ENCODE measurements at places on chromosomes 4 and X.

DNA sequence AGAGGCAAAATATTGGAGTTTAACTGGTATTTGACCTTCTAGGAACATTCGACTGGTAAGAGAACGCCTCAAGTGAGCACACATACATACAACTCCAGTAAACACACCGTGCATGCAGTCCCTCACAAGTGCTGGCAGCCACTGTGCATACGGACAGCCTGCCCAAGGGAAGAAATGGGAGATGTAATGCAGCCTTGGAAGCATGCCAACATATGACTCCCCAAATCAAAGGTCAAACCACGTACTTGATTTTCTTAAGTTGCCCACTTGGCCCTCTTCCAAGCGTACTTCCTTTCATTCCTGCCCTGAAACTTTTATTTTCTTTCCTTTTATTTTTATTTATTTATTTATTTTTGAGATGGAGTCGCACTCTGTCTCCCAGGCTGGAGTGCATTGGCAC lies 206.6 kb downstream of the SPRY1 start:
- no peak for DNase-seq

GRCh38 chr4:58957711-58958110 lies 1847.5 kb upstream of the IGFBP7 start:
- no peak for DNase-seq

DNA sequence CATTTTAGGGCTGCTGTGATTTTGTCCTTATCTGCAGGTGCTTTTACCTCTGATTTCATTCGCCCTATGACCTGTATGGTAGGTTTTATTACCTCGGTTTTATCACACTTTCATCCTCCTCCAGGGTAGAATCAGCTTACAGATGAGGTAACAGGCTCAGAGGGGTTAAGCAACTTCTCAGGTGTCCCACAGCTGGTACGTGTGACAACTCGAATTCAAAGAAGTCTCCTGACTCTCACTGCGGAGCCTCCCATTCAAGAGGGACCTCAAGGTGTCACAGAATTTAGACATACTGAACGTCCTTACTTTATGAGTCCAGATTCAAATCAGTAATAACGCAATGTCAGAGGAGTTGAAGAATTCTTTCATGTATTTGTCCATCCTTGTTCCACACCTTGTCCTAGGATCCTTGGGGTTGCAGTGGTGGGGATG lies 12.5 kb upstream of the KIAA0232 start:
- DNase-seq: no peak

DNA sequence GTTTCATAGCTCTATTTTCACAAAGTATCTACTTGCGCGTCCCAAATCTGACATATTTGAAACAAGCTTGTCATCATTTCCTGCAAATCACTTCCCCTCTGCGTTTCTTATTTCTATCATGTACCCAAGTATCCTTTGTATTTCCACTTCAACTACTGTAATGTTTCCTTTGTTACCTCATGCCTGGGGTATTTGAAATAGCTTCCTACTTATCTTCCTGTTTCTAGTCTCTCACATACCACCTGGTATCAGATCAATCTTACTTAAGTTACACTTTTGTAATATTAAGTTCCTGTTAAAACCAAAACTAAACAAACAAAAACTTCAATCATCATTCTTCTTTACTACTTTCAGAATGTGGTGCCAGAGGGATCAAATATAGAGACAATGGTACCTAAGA lies 93.6 kb upstream of the SMAD1 start:
- no peak for DNase-seq

DNA sequence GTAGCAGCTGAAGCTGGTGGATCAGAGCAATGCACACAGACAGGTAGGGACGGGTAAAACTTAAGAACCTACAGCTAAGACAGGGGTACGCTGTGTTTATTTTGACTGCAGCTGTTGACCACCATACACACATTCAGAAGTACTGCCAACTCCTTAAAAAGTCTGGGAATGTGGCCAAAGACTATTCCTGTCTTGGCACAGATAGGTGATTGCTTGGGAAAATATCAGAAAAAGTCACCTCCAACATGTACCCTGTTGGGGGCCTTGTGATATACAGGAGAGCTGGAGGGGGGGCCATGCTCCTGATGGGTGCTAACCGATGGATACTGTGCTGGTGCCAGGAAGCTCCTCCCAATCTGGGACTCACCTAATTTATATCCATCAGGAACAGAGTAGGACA lies 121.2 kb downstream of the VCX2 start:
- no peak for DNase-seq

- no peak for DNase-seq
Observed at GRCh38 chrX:45571453-45571852, 370.8 kb upstream of the DIPK2B start.

GRCh38 chr4:17966312-17966711 lies 55.2 kb downstream of the LCORL start:
- DNase-seq: no peak

GRCh38 chrX:42770566-42770965 lies 7.4 kb downstream of the PPP1R2C start:
- no peak for DNase-seq

GRCh38 chr4:142697928-142698327 lies 148.2 kb downstream of the INPP4B start:
- DNase-seq: no peak

DNA sequence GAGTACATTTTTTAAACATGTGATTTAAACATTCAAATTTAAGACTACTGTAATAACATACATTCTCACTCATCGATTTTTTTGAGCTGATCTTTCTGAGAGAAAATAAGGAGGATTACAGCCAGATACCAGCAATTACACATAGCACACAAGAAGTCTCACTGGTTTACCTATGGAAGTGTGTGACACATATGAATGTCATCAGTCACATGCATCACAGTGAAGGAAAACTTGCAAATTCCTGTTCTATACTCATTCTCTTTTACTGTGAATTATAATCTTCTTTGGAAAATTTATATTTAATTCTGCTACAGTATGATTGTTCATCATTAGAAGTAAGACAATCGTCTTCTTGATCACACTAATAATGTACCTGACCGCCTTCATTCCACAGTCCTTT lies 21.3 kb upstream of the BMP2K start:
- DNase-seq: no peak

- no peak for DNase-seq
Observed at GRCh38 chr4:39900966-39901365, 76.7 kb downstream of the PDS5A start.

DNA sequence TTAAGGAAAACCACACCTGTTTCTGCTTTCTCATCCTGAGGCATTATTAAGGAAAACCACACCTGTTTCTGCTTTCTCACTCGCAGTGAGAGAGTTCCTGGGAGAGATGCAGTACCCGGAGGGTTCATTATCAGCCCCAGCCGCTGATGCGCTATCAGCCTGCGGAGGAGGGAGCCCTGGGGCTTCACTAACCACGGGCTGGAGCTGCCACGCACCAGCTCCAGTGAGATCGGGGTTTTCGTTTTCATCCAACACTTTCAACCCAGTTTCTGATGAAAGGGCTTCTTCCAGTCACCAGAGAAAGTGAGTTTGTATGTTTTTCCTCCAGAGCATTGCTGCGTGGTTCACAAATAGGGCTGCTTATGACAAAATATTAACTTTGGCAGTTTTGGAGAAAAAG lies 93.2 kb upstream of the PRKX start:
- no peak for DNase-seq

GRCh38 chr4:131441004-131441688 lies 1707.9 kb upstream of the PCDH10 start:
- no peak for DNase-seq

DNA sequence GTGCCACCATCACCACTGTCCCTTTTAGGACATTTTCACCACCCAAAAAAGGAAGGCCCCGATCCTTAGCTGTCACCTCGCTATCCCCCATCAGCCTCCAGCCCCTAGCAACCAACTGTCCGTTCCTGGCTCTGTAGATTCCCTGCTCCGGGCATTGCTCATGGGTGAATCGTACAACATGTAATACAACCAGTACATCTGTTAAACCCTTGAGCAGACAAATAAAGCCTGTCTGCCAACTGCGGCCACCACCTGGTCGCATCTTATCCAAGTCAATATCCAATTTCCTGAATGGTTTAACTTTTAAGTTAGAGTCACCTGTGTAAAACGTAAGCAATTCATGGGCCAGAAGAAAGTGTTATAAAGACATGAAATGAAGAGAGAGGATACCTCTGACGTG lies 251.9 kb downstream of the AFAP1 start:
- DNase-seq: no peak

- no peak for DNase-seq
Observed at GRCh38 chrX:71910986-71911730, 513 bp downstream of the NHSL2 start.
